ENCODE measurements at places on chromosomes 2 and 18. TPM values are rescaled to one million over a fixed set of nuclear protein-coding genes. Genes with fewer than 3 reads are reported as not detected.

GRCh38 chr2:240896394-240896793 is 438 bp upstream of the MAB21L4 start:
- no peak for DNase-seq

- no peak for DNase-seq
These were observed 657 bp downstream of the SGPP2 start for GRCh38 chr2:222424729-222425671.

DNA sequence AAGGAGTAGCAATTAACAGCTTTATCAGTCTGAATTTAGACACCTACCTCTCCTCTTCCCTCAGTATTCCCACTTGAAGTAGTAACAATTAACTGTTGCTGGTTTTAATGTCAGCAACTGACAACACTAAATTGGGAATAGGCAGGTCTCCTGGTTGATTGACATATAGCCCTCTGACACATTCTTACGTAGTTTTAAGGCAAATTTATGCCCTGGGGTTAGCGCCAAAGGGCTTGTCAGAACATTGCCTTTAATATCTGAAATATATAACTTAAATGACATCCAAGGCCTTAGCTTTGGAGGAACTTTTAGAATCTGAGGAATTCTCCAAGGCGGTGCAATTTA is 7.4 kb downstream of the ASXL3 start:
- DNase-seq: no peak

GRCh38 chr2:54809819-54810218 is 86.4 kb downstream of the EML6 start:
- DNase-seq: no peak

- DNase-seq: no peak
These were observed 386.2 kb downstream of the PTPRM start for GRCh38 chr18:7953095-7953958.

GRCh38 chr2:109387221-109387735 is 226.5 kb downstream of the SEPTIN10 start:
- DNase-seq: no peak

- DNase-seq: no peak
These were observed 96.7 kb downstream of the SH3BP4 start for GRCh38 chr2:235048549-235048948.

Gene C2orf92
- total RNA-seq: 16.6 TPM

Gene PDCD1
- 6.3 TPM for total RNA-seq

Gene ARHGEF33
- 0.26 TPM for total RNA-seq

Gene LRRTM4
- not detected for total RNA-seq

Gene DSG4
- total RNA-seq: not detected
